ENCODE measurements at places on chromosomes 12 and 14.
A peak's percentile ranks its signal among the peaks of the same experiment; 100 is the strongest.

- no peak for DNase-seq
Measured at GRCh38 chr12:34405286-34406227, 383.3 kb downstream of the ALG10 start.

DNA sequence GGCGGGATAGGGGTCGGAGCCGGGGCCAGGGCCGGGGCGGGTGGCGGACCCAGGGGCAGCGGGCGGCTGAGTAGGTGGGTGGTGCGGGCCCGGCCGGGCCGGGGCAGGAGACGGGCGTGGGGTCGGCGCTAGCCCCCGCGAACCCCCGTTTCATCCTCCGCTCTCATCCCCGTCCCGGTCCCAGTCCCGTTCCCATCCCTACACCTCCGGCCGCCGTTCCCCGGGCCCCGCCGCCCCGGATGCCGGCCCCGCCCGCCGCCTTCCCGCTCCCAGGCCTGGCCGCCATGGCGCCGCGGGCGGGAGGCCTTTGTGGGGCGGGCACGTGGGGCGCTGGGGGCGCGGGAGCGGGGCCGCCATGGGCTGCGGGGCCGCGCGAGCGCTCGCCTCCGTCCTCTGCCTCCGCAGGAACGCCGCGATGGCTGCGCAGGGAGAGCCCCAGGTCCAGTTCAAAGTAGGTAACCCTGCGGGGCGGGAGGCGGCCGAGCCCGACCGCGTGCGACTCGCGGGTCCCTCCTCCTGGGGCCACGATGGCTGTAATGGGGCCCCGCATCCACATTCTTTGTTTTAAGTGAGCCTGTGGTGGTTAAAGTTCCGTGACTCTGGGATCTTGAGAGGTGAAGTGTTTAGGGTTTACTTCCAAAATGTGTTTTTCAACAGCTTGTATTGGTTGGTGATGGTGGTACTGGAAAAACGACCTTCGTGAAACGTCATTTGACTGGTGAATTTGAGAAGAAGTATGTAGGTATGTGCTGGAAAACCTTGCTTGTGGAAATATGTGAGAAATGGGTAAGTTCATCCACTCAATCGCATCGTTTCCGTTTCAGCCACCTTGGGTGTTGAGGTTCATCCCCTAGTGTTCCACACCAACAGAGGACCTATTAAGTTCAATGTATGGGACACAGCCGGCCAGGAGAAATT lies 572 bp downstream of the RAN start:
- DNase-seq: peak; percentile 30

DNA sequence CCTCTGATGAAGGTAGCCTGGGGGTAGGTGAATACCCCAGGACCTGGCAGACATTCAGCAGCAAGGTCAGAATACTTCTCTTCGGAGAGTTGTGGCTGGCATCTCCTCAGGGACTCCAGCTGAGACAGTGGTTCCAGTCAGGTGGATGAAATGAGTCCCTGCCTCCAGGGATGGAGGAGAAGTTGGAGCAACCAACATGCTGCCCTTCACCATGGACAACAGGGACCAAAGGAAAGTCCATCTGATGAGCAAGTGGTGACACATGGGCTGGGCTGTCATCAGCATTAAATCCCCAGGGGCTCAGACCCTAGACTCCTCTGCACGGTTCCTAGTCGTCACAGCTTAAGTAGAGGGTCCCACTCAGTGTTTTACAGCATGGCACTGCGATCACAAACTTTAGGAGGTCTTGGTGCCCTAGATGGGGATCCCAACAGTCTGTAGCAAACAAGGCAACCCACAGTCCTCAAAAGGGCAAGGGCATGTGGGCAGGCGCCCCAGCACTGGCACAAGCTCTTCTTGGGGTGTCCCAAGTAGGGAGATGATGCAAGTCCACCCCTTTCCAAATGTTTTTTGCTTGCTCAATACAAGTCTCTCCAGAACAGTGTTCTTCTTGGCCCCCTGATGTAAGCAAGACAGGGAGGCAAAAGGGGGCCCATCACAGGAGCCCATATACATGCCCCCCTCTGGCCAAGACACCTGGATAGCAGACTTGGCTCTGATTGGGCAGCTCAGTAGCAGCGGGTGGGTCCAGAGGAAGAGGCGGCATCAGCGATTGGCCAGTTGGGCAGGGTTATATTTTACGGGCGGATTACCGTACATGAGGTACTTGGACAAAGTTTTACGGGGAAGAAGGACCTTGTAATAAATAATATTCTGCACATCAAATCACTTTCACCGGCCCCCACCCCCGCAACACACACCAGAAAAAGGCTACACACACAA lies 10.8 kb upstream of the CDH24 start:
- DNase-seq: no peak

DNA sequence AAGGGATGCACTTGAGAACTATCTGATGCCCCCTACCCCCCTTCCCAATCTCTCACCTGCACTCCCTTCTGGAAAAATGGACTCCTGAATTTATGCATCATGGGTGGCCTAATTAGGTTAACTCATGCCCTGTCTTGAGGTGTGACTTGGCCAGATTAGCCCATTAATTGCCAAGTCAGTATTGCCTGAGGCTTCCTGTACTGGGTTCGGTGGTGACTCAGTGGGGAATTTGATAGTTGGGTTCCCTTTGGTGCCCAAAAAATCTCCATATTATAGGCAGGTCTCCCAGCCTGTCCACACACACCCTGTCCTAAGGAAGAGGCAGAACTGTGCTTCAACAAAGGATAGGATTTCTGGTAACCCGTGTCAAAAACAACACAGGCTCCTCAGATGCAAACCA lies 146.1 kb downstream of the CHST11 start:
- DNase-seq: no peak

- DNase-seq: no peak
Measured at GRCh38 chr14:34775922-34776321, 61.5 kb upstream of the CFL2 start.

- no peak for DNase-seq
Measured at GRCh38 chr12:63382930-63383329, 231.9 kb upstream of the AVPR1A start.

GRCh38 chr14:87080146-87080545 lies 912.8 kb downstream of the GALC start:
- no peak for DNase-seq

GRCh38 chr12:62375603-62376002 lies 91.0 kb upstream of the MON2 start:
- no peak for DNase-seq

DNA sequence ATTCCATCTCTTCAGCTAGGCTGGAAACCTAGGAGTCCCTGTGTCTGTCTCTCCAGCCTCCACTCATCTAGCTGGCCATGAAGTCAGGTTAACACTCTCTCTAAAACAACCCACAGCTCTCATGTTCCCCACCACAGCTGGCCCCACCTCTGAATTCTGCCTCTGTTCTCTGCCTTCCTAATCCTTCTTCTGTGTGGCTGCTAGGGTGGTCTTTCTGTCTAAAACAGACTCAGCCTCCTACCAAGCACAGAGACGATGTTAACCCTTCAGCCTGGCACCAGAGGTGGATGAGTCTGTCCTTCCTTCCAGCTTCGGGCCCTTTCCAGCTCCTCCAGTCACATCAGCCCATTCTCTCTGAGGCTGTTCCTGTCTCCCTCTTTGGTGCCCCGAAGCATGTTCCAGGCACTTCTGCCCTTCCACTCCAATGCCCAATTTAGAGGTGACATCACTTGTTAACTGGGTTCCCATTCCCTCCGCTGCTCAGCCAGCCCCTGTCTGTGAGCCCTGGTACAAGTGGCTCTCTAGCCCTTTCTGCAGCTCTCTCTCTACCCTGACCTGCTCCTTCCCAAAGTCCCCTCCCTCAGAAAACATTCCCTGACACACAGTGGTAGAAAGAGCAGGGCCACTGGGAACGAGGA lies 9.1 kb downstream of the FIGNL2 start:
- DNase-seq: no peak

DNA sequence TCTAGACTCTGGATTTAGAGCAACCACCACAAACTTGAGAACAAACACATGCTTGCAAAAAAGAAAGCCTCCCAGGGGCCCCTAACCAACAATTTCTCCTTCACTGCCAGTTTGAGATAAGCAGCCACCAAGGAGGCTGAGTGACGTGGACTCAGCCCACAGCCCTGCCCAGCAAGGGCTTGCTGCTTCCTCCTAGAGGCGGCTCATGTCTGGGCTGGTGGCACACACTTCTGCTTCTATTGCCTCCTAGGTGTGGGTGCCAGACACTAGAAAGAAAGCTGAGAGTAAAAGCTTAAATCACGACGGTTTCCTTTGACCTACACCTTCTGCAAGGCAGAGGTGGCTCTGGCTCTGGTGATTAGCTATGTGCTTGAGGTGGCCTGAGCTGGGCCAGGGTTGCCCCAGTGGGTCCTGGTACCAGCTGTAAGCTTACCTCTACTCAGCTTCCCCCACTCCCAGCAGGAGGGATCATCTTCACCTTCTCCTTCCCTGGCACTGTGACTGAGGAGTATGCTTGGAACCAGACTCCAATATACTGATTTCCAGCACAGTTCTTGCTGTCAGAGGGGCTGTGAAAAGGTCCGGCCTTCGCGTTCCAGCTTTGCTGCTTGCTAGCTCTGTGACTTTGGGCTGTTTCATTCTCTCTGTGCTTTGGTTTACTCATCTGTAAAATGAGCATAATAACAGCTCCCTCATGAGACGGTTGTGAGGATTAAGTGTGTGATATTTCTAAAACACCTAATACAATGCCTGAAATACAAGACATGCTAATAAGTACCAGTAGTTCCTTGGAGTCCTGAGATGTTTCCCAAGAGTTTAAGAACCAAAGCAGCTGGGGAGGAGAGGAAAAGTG lies 89.7 kb upstream of the PARP11 start:
- DNase-seq: no peak

- no peak for DNase-seq
Measured at GRCh38 chr14:64696355-64696857, 7.8 kb upstream of the PLEKHG3 start.

GRCh38 chr14:52067873-52068614 lies 815 bp downstream of the NID2 start:
- no peak for DNase-seq

DNA sequence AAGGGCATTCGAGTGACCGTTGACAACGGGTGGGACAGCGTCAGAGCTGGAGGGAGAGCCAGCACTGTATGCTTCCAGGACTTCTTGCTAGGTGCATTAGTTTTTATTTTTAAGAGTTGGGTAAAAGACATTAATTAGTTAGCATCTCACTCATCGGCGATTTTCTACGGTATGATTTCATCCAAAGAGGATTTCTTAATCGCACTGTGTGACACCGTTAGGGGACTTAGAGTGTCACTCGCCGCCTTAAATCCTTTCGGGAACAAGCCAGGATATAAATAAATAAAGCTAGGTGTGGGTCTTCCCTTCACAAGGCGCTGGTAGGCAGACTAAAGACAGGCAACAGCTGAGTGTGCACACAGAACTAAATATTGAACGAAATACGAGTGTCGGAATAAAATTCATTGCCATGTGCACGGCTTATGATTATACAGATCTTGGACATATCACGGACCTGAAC lies 869 bp upstream of the NOVA1 start:
- DNase-seq: no peak

- DNase-seq: no peak
Measured at GRCh38 chr12:125105600-125105999, 40.4 kb downstream of the AACS start.

GRCh38 chr14:104957146-104958113 lies 20.7 kb downstream of the AHNAK2 start:
- DNase-seq: no peak

GRCh38 chr12:57797933-57798332 lies 15.3 kb downstream of the TSFM start:
- no peak for DNase-seq

DNA sequence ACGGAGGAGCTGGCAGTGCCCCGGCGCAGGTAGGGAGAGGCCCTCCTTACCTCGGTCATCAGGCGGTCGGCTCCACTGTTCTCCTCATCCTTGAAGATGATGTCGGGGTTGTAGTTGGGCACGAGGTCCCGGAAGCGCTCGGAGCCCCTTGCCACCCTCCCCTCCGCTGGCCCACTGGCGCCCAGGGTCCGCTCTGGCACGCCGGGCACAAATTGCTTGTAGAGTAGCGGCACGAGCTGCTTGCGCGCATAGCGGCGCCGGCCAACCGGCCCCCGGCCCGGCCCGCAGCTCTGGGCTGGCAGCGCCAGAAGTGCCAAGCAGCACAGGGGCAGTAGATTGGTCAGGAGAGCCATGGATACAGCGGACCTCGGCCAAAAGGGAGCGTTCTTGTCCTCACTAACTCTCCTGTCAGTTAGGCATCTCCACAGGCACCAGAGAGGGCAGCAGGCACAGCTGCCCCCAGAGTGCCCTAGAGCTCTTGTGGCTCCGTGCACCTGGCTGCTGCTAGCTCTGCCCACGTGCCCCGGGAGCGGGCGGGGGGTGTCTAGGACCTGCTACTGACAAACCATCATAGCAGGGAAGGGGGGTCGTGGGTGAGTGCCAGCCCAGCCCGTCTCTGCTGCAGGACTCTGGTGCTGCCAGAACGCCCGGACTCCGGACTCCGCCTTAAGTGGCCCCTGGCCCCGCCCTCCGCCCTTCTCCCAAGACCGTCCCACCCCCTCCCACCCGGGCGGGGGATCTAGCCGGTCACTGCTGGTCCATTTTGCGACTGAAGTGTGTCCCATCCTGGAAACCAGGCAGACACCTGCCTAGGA lies at the start of gene DHH:
TSS of gene DHH (minus strand) at position 642 of the 815 bp plus-strand sequence. CDS start at position 353, 289 bp downstream.
- DNase-seq: no peak

DNA sequence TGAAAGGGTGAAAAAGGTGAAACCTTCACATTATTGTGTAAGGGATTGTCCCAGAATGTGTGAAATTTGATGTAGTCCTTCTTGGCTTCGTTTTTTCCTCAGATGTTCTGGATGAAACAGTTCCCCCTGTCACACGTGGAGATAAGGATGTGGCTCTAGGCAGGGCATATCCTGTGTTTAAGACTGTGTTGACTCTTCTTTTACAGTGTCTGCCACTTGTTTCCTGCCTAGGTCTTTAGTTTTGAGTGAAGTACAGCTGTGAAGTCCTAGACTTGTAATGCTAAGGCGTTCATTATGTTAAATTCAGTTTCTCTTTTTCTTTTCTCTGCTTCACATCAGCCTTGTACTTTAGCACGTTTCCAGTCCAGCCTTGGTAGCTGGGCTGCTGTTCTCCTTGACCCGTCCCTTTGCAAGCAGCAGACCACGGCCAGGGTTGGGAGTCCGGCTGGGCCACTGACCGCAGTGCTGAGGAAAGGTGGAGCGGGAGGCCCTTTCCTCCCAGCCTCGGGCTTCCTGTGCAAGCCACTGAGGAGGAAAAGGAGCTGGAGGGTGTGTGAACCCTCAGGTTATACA lies 59.1 kb downstream of the RASSF3 start:
- no peak for DNase-seq

DNA sequence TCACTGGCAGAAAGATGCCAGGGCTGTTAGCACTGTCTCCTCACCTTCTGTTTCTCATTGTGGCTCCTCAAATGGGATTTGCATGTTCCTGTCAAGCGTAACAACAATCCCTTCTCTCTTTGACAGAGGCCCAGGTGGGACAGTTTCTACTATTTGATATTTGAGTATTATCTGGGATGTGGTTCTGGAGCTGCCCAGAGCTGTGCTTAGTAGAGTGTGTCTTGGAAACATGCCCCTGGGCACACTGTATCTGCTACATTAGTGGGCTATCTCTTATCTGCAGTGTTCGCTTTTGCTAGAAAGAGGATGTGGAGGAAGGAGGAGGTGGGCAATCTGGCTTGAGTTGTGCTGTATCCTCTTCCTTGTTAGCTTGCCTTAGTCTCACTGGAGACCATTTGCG lies 3.8 kb upstream of the ACADS start:
- DNase-seq: no peak

GRCh38 chr14:71579331-71579730 lies 352.9 kb upstream of the RGS6 start:
- DNase-seq: no peak
